ENCODE measurements at places on chromosomes 1 and 21.

DNA sequence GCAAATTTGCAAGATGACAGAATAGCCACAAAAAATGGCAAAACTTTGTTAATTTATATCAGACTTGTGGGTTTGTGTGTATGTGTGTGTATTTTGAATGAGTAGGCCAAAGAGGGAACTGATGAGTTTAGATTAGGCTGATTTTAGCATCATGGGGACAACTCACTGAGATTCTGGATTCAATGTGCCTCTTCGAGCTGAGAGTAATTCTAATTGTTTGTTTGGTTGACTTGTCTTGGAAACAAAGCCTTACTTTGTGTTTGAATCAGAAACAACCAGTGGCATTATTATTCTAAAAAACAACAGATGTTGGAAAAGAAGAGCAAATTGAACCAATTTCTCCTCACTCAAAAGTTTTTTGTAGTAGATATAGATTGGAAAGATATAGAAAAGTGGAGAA lies 40.5 kb upstream of the C21orf91 start:
- DNase-seq, result no peak

- no peak for DNase-seq
These were observed 93.9 kb downstream of the ST3GAL3 start for GRCh38 chr1:43801203-43801602.

- DNase-seq, result no peak
These were observed 123.4 kb downstream of the AK5 start for GRCh38 chr1:77405186-77405585.

GRCh38 chr1:5813480-5813879 lies 178.7 kb downstream of the NPHP4 start:
- no peak for DNase-seq
